Mucosa of gallbladder (tissue), 1 donor: ENCODE measurements at places on chromosomes 12 and 14.
A peak's percentile ranks its signal among the peaks of the same experiment; 100 is the strongest.

DNA sequence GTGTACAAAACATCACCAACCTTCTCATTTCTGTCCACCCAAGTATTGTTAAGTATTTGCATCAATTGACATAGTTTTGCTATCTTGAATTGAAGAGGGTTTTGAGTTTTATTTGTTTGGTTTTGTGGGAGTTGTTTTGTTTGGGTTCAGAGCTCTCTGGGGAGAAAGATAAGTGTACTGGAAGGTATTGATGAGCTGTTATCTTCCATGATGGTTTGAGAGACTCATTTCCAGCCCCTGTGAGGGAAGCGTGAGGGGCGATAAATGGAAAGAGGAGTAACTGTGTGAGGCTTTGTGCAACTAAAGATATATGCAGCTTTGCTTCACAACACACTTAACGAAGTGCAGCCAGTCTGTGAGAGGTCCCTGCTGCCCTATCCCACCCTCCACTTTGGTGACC, 15.7 kb upstream of the CIPC start:
- no peak for DNase-seq

DNA sequence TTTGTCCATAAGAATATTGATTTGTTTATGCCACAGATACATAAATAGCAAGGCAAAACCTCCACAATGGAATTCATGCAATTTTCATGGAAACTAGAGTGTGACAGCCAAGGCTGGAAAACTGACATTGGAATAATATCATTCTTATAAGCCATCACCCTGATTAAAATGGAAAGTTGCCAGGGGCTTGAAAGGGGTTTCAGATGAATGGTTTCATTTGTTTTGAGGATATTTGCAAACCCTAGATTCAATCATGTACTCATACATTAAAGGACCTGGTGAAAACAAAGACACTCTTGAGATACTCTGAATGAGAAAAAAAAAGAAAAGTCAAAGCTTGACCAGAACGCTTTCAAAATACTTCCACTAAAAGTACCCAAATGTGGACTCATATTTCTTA, 205.7 kb downstream of the DIO2 start:
- no peak for DNase-seq

DNA sequence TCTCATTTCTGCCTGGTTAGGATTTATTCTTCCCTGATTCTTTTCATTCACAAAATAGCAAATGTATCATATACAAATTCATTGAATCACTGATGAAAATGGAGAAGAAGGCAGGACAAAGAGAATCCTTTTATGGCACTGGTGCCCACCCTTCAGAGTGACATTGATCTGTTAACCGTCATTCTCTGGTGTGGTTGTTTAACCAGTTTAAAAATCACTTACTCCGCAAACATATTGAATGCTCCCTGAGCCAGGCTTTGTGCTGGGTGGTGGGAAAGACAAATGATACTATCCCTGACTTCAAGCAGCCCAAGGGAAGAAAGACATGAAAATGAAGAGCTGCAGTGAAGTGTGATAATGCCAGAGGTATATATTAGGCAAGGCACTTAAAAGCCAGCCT, 187.5 kb upstream of the SLC38A2 start:
- no peak for DNase-seq

GRCh38 chr12:58249610-58250009, 308.2 kb downstream of the ATP23 start:
- no peak for DNase-seq

DNA sequence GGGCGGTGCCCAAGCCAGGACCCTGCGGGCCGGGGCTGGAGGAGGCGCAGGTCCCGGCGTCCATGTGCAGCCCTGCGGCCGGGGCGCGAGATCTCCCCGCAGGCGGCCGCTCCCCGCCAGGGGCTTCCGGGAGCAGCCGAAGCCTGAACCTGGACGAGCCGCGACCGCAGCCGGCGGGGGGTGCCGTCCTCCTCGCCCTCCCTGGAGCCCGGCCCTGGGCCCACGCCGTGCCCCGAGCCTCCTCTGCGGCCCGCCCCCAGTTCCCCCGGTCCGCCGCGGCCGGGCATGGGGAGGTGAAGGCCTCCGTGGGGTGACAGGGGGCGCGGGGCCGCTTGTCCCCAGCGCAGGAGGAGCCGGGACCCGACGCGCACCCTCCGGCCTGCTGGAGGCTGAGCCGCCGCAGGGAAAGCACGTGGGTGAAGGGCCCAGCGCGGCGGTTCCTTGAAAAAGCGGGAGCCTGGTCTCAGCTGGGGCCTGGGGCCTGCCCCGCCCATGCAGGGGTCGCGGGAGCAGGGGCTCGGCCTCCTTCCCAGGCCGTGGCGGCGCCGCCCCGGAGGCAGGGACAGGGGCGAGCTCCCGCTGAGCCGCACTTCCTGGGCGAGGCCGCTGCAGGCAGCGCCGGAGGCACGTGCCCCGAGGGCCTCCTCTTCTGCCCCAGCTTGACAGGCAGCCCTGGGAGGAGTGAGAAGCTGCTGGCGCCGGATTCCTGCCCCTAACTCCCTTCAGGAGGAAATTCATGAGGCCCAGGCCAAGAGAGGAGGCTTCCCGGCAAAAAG, 55.6 kb upstream of the PPP2R5C start:
- DNase-seq: peak; percentile 54

- DNase-seq: no peak
These were observed 11.8 kb upstream of the DERA start for GRCh38 chr12:15899282-15899870.

DNA sequence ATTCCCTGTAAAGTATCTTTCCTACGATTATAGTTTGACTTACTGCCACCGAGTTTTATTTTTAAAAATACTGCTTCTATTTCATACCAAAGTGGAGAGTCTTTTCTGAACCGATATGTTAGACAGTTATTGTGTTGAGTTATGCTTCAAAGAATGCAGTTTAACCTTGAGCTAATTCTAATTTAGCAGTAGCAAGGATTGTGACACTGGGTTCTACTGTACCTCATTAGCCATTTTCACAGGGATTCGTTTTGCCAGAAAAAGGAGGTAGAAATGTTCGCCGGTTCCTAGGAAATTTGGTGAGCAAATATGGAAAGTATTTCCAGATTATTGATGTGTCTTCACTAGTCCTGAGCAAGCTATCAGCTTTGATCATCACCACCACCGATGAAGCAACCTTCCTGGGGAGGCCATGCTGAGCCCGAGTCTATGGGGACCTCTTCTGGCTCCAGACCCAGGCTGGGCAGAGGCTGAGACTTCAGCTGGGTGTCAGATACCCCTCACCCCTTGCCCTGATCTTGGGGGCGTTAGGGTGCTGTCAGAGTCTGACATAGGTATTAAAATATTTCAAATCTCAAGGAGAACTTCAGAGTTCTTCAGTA, 13.6 kb downstream of the GLRX5 start:
- no peak for DNase-seq

DNA sequence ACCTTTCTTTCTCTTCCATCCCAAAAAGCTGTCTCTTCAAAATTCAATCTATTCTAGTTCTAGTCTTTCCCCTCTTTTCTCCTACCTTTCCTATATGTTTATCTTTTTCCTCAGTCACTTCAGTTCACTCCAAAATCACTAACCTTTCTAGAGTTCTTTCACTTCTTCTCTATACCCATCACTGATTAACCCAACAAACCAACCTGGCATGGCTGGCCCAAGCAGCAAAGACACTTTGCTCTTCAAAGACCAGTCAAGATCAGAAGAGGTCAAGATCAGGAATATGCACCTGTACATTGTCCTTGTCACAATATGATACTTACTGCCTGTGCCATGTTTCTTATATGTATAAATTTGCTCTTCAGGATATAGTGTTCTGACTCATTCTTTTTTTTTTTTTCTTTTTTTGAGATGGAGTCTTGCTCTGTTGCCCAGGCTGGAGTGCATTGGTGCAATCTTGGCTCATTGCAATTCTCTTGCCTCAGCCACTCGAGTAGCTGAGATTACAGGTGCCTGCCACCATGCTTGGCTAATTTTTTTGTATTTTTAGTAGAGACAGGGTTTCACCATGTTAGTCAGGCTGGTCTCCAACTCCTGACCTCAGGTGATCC, 112.9 kb downstream of the C12orf42 start:
- no peak for DNase-seq

DNA sequence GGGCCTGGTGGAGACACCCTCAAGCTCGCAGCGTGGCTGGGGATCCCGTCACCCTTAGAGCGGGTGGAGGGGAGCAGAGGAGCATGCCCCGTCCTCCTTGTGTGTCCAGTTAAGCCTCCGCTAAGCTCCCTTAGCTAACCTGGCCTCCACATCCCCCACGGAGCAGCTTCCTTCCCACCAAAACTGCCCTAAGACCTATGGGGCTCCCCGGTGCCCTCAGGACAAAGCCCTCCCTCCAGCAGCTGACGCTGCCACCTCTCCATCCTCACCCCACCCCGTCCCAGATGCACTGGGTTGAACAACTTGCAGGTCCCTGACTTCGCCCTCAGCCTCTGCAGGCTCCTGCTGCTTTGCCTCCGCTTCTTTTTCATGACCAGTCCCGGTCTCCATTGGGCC, 4.0 kb downstream of the AHNAK2 start:
- no peak for DNase-seq
